ENCODE measurements at places on chromosomes 11 and 22.

DNA sequence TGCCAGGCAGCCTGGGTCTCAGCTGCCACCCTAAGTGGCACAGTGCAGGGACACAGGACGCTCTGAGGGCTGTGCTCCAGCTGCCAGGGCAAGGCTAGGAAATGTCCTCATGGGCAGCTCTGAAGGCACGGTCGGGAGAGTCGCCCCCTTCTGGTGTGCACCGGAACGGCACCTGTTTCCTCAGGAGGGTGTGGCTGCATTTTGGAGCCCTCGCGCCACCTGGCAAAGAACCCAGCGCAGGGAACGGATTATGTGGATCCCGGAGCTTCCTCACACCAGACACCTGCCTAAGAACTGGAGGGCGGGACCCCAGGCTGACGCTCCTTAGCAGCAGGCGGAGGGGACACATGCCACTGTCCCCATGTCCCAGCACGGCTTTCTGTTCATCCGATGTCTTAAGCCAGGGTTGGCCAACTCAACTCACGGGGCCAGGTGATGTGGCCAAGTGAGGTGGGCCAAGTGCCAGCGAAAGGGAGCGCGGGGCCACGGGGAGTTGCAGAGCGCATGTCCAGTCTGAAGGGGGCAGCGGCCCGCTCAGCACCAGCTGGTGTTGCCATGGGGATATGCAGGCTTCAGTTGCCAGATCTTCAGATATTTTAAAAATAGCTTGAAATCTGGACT, 5.1 kb upstream of the SLC22A8 start:
- peak; percentile 31 for DNase-seq

GRCh38 chr11:98307827-98308491, 712.8 kb upstream of the CNTN5 start:
- no peak for DNase-seq

GRCh38 chr22:39765046-39765445, 128.5 kb downstream of the ENTHD1 start:
- no peak for DNase-seq

DNA sequence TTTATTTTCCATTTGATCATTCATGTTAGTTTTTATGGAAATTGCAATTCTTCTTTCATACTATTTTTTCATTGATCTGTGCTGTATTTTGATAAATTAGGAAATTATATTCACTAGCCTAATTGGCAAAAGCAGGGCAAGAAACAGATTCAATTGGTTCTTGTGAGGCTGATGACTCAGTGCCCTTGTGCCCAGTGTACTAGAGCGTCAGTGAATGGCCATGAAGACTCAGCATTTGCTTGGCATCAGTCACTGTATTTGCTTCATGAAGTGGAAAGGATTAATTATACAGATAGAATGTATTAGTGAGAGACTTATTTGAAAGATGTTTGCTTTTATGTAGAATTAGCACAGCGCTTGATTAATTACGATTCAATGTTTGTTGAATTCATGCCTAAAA, 31.8 kb downstream of the MRGPRX1 start:
- DNase-seq, result no peak

- no peak for DNase-seq
Observed at GRCh38 chr11:132901638-132902471, 630.4 kb downstream of the OPCML start.

GRCh38 chr11:14262271-14262846, 96.6 kb downstream of the RRAS2 start:
- no peak for DNase-seq

- no peak for DNase-seq
Observed at GRCh38 chr11:3197878-3198528, 20.6 kb downstream of the MRGPRG start.

GRCh38 chr11:68727783-68728182, 23.5 kb downstream of the TESMIN start:
- no peak for DNase-seq

GRCh38 chr22:23325183-23325582, 144.9 kb downstream of the BCR start:
- DNase-seq, result no peak

All from nephron progenitor cell (in vitro differentiated cells).